NCI-H1048 (cell line): ENCODE measurements at places on chromosomes 16 and 17.

- DNase-seq: no peak
Measured at GRCh38 chr16:24921229-24921628, 75.5 kb downstream of the SLC5A11 start.

DNA sequence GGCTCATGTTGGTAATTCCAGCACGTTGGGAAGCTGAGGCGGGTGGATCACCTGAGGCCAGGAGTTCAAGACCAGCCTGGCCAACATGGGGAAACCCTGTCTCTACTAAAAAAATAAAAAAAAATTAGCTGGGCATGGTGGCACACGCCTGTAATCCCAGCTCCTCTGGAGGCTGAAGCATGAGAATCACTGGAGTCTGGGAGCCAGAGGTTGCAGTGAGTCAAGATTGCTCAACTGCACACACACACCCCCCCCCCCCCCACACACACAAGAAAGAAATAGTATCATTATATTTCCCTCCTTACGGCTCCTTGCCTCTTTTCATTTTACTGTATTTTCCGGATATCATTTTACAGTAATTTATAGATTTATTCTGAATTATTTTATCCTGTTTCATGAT lies 963.1 kb upstream of the GOT2 start:
- no peak for DNase-seq

DNA sequence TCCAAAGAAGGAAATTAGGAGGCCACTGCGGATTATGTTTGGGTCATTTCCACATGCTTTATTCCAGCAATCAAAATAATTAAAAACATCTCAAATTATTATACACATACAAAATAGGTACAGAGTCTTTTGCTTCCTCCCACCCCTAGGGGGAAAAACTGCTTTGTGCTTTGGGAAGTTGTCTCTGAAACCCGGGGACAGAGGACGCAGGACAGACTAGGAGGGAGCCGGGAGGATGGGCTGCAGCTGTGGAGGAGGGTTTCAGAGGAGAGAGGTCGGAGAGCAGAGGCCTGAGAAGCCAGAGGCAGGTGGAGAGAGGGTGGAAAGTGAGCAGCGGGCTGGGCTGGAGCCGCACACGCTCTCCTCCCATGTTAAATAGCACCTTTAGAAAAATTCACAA lies 17.4 kb downstream of the COL1A1 start:
- DNase-seq: no peak

GRCh38 chr17:31074772-31075555 lies 19.8 kb upstream of the NF1 start:
- DNase-seq: no peak

GRCh38 chr17:69637446-69638156 lies 223.1 kb downstream of the MAP2K6 start:
- no peak for DNase-seq

DNA sequence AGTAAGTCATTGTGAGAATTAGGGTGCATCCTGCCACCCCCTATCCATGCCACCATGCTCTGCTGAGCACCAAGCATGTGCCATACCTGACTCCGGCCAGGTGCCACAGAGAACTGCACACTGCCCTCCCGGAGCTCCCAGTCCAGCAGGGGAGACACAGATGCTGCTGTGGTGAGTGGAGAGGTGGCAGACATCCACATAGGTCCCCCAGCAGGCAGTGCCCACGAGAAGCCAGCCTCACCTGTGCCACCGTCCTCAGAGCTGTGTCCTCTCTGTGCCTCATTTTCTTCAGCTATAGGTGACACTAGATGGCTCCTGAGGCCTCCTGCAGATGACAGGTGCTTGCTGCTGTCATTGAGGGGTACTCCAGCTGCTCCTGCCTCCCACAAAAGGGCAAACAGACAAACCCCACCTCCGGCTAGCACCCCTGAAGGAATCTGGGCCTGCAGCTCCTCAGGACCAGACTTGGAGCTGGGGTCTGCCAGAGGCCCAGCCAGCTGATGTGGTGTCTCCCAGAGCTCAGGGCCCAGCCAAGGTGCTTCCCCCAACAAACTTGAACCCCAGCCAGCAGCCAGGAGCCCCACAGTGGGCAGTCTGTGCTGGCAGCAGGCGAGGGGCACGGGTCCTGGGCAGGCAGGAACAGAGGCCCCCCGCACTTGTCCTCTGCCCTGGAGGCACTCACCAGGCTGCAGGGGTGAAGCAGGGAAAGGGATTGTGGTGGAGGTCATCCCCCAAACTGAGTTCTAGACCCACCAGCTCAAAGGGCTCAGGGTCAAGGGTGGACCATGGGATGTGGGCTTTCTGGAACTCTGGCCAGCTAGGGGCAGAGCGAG lies 17.1 kb downstream of the FOXJ1 start:
- DNase-seq: no peak

GRCh38 chr17:75476752-75477489 lies 20.5 kb downstream of the TMEM94 start:
- DNase-seq: no peak

GRCh38 chr16:50185005-50185505 lies 31.9 kb downstream of the TENT4B start:
- no peak for DNase-seq

DNA sequence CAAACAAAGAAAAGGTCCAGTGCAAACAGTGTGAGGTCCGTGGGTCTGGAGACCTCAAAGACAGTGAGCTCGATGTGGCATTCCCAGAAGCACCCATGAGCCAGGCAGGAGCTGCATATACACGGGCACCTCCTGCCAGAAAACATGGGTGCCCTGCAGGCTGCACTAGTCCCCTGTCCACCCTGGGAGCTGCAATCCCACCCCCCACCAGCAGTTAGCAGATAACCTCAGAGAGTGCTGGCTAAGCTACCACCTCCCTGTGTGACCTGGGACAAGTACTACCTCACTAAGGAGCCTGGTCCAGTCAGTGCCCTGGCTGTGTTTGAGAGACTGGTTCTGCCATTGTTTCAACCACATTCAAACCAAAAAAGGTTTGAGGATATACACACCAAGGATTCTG lies 135.7 kb downstream of the ZNF423 start:
- DNase-seq: no peak

GRCh38 chr16:51161440-51162195 lies 10.5 kb upstream of the SALL1 start:
- no peak for DNase-seq

- no peak for DNase-seq
Measured at GRCh38 chr16:5549802-5550201, 452.2 kb upstream of the EEF2KMT start.

DNA sequence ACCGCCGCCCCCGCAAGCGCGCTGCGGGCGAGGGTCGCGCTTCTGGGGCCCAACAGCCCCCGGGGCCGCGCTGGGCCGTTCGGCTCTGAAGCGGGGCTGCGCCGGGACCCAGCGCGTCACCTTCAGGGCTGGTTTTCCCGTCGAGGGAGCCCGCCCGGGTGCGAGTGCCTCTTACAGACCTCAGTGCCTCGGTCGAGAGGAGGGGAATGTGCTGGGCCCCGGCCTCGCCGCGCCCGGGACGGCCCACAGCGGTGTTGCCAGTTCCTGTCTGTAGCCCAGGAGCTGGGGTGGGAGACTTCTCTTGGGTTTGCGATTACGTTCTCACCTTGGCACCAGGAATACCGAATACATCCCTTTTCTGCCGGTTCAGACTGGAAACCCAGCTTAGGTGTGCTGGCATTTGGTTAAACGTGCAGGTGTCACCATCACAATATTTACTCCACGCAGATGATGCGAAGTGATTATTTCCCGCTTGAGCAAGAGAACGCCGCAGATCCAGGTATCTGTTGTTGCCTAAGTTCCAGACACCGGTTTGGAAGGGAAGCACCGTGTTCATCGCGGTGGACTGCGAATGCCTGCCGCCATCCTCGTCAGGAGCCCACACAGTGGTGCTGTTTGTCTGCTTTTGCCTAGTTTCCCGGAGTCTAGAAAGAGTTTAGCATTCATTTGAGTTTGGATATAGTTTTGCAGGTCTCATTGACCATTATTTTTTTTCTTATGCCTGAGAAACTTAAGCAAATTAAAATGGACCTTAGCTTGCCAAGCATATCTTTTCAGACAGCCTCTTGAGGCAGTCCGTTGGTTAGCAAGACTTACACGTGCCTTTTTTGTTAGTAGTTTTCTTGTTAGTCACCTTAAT lies 914 bp downstream of the MAP1LC3B start:
- DNase-seq: no peak

DNA sequence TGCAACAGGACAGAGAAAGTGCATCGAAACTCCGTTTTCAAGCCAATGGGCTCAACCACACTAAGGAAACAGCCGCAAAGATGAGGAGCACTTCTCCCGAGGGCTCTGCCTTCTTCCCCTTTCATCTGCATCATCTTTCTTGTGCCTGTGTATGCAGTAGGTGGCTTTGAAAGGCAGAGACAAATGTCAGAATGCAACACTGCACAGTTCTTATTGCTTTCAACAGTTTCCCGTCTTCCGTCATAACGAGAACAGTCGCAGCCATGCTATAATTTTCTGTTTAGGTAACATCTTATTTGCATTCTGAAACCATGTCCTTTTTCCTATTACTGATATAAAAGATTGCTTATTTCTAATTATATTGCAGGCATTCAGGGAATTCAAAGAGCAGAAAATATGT lies 205.2 kb downstream of the SLC39A11 start:
- no peak for DNase-seq

DNA sequence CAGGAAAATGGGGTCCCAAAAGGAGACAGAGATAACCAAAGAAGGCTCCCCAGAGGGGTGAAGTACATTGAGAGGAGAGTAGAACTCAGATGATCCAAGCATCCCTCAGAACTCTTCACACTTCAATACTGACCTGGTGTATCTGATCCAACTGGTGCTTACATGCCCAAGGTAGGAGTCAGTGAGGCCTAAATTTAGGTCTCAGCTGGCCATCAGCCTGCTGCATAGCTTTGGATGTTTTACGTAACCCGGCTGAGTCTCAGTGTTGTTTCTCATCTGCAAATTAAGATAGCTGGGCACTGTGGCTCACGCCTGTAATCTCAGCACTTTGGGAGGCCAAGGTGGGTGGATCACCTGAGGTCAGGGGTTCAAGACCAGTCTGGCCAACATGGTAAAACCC lies 11.6 kb upstream of the GOSR2 start:
- DNase-seq: no peak

GRCh38 chr16:84379008-84379708 lies 10.8 kb downstream of the ATP2C2 start:
- no peak for DNase-seq

GRCh38 chr16:8655184-8655717 lies 19.2 kb upstream of the ABAT start:
- no peak for DNase-seq

DNA sequence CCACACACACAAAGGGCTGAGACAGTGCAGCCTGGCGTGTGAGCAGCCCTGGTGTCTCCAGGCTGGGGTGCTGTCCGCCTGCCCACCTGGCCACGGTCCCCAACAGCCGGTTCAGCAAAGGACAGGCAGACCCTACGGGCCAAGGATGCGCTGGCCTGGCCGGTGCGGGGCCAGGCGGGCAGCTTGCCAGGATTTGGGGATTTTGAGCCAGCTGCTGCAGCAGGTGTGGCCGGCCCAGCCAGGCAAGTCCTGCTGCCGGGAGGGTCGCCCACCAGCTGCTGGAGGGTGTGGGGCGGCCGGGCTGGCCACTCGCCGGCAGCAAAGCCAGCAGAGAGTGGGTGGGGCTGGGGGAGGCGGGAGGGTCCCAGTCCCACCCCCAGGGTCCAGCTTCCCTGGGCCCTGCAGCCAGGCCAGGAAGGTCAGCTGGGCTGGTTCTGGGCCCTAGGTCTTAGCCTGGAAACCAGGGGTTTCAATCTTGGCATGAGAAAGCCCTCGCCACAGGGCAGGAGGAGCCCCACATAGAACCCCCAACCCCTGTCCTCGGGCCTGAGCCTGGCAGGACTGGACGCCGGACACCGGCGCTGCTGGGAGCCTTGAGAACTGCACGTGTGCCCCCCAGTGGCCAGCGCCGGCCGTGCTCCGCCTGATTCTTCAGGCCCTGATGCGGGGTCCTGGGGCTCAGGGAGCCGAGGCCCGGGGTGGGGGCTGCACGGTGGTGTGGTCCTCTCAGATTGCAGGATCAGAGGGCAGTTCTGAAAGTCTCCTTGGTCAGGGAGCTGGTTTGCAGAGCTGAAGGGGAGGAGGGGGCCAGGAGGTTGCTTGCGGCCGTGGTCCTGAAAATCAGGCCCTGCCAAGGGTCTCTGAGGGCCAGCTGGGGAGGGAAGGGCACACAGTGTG lies 17.6 kb upstream of the SSTR5 start:
- no peak for DNase-seq
